Activated CD4-positive, alpha-beta T cell treated with anti-CD3 and anti-CD28 coated beads, Interleukin-2, amount 50 U/mL, for 48 hours (primary cell): ENCODE measurements at places on chromosomes 5 and 9.

DNA sequence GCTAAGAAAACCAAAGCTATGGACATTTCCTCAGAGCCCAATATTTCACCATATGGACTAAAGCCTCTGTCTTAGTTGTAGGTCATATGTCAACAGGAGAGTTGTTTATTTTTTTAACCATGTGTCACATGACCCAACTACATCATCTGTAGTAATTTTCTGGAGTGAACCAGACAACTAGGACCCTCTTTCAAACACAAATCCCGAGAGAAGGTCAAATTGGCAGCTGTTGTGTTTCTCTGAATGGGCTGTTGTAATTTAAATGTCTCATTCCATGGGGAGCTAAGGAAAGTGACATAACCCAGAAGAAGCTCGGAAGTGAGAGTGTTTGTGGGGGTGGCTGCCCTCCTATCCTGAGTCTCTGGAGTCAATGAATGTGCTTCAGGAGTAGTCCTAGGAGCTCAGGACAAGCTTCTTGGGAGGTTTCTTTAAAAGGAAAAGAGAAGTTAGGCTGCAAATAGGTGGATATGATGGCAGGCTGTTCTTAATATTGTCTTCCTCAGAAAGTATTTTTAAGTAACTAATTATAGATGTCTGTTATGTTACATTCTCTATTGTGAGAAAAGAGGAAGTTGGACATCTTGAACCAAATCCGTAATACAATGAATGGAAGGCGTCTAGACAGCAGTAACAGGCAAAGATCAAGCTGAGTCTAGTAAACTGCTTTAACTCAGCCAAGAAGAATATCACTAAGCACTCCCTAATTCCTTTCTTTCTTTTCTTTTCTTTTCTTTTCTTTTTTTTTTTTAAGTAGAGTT, 50.1 kb downstream of the TMEM167A start:
- DNase-seq, result no peak

- DNase-seq, result no peak
These were observed 34.9 kb downstream of the ALDH1A1 start for GRCh38 chr9:72917892-72918509.

- no peak for DNase-seq
These were observed 848.0 kb upstream of the ACO1 start for GRCh38 chr9:31536471-31536870.

DNA sequence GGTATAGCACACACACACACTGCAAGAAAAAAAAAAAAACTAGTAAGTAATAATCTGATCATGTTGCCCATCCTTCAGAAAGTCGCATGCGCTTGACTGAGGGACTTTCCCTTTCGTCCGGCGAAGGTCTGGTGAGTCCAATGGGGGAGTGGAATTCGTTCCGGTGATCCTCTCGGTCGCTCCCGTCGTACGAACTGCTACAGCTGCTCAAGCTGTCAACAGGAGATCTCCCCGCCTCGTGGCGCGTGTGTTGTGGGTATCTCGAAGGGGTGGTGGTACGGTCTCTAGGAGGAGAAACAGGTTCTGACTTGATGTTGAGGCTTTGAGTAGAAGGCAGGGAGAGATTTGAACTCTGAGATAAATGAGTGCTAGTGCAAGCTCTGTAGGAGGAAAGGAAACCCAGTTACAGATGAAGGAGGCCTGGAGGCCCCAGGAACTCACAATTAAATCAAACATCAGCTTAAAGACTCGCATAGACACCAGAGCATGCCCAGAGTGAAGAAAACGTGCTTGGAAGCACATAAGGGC, 160.4 kb downstream of the MEF2C start:
- no peak for DNase-seq

DNA sequence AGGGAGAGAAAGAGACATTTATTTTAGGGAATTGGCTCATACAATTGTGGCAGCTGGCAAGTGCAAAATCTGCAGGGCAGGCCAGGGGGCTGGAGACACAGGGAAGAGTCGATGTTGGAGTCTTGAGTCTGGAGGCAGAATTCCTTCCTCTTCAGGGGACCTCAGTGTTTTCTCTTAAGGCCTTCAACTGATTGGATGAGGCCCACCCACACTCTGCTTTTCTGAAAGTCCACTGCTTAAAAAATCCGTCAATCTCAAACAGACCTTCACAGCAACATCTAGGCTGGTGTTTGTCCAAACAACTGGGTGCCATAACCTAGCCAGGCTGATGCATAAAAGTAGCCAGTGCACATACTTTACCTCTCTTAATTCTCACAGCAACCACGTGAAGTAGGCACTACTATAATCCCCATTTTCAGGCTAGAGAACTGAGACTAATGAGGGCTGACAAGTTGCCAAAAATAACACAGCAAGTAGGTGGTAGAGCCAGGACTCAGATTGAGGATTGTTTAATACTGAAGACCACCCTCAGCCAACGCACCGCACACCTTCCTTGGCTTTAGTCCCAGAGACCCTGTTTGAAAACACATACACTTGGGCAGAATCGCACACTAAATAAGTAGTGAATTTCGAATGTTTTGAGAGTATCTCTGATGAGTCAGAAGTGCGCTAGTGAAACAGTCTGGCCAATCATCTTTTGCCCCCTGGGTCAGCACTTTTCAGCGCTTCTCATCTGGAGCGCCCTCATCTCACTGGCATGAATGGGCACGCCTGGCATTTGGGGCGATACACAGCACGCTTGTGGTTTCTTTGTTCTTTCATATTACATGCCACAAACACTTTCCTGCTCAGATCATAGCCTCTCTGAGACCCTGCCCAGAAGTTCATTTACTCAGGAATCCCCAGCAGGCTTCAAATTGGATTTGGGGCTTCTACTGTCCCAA, 591.4 kb downstream of the CCDC171 start:
- no peak for DNase-seq

DNA sequence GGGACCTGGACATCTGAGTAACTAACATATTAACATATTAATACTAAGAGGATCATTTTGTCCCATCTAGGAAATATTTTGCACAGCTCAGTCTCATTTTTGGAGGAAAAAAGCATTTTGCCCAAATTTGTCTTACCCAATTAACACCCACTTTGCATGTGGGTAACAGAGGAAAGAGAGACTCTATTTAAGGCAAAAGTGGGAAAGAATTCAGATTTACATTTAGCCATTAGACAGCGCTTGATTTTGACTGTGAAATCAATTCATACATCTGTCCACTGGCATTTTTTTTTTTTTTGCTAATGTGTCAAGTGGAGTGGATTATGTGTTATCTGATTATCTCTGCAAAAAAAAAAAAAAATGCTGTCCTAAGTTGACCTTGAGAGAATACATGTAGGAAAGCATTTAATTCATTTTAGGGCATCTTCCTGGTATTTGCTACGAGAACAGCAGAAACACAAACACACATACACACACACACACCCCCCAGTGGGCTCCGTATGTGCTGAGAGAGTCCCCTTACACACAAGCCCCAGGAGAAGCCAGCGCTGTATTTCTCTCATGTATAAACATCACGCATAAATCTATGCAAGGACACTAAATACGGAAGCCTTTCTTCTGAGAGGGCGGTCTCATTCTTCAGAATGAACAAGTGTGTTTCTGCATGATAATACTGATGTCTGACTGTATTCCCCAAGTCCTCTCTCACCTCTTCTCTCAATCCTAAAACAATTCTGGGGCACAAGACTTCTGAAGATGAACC, 202.0 kb upstream of the KLF9 start:
- DNase-seq, result no peak

DNA sequence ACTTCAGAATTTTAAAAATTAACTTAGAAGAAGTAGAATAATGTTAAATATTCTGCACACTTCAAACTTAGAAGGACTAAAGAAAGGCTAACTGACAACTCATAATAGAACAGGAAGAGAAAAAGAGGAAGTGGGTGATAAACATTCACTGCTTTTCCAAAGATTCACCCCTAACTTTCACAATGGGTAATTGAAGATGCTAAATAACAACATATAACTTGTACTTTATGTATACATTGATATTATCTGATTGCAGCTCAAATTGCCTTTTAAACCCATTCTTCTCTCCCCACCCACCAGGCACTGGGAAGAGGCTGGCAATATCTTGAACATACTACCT, 376.6 kb downstream of the EFNA5 start:
- no peak for DNase-seq

- no peak for DNase-seq
These were observed 91.8 kb upstream of the ACO1 start for GRCh38 chr9:32292611-32293010.

- no peak for DNase-seq
These were observed 1.0 kb upstream of the HK3 start for GRCh38 chr5:176899946-176900779.

GRCh38 chr9:20289423-20290010, 332.8 kb downstream of the MLLT3 start:
- DNase-seq, result no peak

GRCh38 chr5:129124608-129125007, 30.1 kb downstream of the ISOC1 start:
- no peak for DNase-seq

DNA sequence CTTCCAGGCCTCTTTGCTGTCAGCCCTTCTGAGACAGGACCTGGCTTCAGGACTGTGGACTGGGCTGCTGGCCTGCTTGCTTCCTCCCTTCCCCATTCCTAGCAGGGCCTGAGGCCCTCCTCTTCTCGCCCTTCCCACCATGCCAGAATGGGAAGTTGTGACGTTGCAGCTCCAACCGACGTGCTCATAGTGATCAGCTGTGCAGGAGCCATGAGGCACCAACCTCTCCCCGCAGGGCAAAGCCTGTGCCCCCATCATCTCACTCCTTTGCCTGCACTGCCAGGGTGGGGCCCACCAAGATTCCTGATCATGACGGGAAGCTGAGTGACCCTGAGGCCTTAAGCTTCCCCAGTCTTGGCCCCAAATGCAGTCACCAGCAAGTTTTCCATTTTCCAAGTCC, 45.1 kb upstream of the GARNL3 start:
- no peak for DNase-seq

DNA sequence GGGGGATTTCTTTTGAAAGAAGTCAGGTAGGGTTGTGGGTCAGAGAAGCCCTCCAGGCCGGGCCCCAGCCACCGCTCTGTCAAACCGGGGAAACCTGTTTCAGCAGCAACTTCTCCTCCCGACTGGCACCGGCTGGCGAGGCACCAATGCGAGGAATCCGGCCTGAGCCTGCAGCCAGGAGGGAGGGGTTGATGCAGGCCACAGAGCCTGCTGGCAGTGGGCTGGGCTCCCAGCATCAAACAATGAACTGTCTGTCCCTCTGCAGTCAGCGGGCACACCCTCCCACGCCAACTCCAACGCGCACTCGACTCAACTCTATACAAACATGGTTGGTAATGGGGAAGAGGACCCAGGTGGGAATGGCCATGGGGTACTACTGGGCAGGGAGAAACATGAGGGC, 12.1 kb downstream of the PCDH1 start:
- DNase-seq, result no peak

DNA sequence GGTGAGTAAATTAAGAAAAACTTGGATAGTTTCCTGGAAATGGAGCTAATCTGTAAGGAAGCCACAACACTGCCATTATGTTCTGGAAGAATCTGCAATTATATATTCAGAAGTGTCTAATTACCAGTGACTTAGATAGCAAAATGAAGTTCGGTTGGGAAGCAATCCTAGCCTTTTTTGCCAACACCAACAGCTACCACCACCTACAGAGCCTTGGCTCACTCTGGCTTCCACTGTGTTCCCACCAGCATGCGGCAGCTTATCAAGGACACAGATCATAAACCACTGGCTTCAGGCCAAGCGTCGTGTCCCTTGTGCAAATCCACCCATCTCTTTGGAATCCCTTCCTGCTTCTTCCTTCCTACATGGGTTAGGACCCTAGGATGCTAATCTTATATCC, 118.0 kb upstream of the PCA3 start:
- DNase-seq, result no peak

DNA sequence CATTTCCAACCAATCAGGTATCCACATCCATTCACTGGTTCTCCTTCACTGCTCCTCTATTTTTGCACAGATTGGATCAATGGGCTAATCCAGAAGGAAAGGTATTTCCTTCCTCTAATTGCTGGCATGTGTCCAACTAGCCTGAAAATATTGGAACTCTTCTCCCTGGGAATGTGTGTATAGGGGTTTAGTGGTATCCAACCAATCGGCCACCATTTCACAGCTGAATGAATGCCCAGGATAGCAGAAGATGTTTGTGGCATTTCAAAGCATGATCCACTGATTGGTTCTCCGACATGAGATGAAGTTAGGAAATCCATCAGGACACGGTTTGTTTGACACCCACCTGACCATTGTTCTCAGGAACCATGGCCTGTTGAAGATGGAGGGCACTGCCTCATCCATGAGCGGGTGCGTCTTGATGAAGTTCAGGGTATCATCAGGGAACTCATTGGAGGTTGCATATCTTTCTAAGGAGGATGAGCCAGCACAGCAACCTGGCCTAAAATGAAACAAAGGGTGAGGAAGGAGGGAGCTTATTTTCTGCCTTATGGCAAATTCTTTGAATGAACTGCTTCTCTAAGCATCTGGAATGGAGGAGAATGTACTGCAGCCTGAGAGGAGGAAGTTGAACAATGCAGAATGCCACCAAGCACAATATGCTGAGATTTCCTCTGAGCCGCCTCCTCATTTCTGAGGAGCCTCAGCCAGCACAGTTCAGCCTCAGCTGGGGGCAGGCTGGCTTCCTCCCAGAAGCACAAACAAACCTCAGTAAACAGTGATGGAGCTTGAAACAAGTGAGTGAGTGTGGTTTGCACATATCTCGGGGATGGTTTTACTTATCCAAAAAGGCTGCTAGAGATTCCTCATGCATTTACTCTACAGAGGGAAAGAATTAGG, 94.6 kb downstream of the SEMA6A start:
- DNase-seq, result no peak

DNA sequence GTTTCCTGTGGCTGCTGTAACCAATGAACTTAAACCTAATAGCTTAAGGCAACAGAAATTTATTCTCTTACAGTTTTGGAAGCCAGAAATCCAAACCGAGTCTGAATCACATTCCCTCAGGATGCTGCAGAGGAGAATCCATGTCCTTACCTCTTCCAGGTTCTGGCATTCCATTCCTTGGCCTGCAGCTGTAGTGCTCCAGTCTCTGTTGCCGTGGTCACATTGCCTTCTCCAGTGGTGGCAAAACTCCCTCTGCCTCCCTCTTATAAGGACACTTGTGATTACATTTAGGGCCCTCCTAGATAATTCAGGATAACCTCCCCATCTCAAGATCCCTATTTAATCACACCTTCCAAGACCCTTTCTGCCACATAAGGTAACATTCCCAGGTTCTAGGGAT, 88.7 kb upstream of the SHB start:
- DNase-seq, result no peak

DNA sequence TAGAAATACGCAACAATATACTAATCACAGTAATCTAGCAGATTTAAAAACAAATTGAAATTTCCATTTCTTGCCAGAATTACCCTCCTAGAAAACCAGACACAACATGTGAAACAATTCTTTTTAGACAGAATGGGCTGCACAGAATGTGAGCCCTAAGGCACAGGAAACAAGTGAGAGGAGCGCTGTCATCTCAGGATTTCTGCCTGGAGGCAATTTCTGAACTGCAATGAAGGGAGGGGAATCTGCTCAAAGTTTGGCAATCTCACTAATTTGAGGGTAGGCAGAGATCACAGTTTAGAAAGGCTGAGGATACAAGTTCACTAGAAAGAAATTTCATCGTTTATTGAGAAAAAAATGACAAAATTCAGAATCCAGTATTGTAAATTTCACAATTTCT, 70.3 kb downstream of the INIP start:
- DNase-seq, result no peak

- peak; percentile 64 for DNase-seq
These were observed at the start of gene CTNNA1 for GRCh38 chr5:138752951-138753793. Gene CTNNA1, plus strand, starts transcription at chr5:138753425. Its CDS starts 28,500 bp downstream, at chr5:138781925.

- DNase-seq, result no peak
These were observed 310.1 kb upstream of the MSX2 start for GRCh38 chr5:174414315-174414710.

- no peak for DNase-seq
These were observed 280.0 kb downstream of the GAS1 start for GRCh38 chr9:86667307-86667706.
